ENCODE measurements at places on chromosomes 13 and 19. TPM values are rescaled to one million over a fixed set of nuclear protein-coding genes. Genes with fewer than 3 reads are reported as not detected.

DNA sequence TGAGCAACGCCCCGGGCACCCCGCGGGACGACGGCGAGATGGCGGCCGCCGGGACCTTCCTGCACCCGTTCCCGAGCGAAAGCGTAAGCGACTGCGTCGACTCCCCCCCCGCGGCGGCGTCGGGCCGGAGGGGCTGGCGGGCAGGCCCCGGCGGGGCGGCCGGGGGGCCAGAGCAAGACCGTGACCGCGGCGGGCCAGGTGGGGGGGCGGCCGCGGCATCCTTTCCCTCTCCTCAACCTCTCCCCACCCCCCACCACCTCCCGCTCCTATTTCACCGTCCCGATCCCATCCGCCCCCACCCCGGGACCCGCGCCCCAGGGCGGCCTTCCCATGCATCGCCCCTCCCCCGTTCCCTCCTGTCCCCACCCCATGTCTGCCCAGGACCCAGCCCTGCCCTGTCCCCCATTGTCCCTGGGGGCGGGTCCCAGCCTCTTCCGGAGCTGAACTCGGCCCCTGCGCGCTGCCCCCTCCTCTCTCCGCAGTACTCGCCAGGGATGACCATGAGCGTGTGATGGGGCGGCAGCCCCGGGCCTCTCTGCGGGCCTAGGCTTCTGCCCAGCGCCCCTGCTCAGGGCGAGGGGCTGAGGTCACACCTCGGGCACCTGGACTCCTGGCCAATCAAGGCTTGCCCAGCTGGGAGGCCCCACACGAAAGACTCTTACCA is 4.1 kb downstream of the ISYNA1 start:
- DNase-seq, result no peak

- DNase-seq, result no peak
Observed at GRCh38 chr19:18506101-18506930, 15.6 kb downstream of the ELL start.

DNA sequence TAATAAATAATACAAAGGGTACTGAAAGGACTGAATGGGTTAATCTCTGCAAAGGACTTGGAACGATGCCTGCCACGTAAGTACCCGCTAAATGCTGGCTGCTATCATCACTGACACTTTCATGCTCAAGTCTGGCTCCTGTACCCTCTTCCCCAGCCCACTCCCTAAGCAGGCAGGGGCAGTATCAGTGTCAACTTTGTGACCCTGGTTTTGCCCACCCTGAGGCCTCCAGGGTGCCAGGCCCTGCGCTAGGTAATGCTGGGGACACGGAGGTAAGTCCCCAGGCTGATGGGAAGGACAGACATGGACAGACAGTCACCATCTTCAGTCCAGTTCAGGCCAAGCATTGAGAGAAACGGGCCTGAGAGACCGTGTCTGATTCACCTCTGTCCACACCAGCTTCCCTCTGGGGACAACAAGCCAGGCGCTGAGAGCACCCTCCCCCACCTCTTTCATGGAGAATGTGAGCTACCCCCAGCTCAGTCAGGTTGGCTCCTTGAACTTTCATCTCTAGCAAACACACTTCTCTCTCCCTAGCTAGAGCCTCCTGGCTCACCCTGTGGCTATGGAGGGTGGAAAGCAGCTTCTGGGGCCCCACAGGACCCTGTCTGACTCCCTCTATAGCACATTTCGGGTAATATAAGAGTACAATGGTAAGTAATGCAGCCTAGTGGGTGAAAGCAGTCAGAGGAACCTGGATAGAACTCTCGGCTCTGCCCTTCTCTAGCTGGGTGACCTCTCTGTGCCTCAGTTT is 800 bp downstream of the ETFB start:
- DNase-seq, result no peak

- DNase-seq, result no peak
Observed at GRCh38 chr19:13165162-13165997, 15.2 kb downstream of the IER2 start.

DNA sequence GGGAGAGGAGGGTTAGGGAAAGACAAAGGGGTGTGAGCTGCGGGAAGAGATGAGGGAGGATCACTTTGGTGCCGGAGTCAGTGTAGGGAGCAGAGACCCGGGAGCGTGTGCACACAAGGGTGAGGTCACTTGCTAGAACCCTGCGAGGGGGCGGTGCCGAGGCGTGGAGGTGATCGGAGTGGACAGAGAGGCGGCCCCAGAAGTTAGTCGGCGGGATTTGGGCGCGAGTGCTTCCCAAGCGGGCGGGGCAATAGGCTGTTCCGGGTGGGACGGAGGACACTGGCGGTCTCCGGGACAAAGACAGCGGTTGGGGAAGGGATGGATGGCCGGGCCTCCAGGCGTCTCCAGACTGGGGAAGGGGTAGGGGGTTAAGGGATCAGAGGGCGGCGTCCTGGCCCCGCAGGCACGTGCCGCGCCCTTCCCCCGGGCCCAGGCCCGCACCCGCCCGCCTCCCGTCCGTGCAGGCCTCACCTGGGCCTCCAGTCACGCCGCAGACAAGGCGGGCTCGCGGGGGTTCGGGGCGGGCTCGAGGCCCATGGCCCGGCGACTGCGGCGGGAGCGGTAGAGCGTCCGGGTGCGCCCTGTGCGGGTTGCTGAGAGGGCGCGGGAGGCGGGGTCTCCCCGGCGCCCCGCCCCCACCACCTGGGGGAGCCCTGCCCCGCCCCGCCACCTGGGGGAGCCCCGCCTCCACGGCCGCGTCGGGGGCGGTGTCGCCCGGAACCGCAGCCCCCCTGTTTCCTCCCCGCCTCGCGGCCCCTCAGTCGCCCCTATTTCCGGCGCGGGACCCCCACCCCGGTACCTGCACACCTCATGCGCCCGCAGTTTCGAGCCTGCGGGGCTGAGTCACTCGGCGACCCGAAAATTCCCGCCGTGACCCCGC is at the start of gene LPAR2:
Gene LPAR2 (minus strand): TSS at position 600 of the 880 bp plus-strand sequence. CDS start 945 bp downstream, outside the sequence.
- DNase-seq, result no peak

CACNA1A gene
- not detected for total RNA-seq

CLC gene
- not detected for total RNA-seq

ANGPTL4 gene
- total RNA-seq, result 43.0 TPM

RPS28 gene
- 623 TPM for total RNA-seq

VSTM1 gene
- total RNA-seq, result not detected

Measured in NCI-H460 (cell line).